Psoas muscle (tissue), 8 donors: ENCODE measurements at places on chromosomes 12 and 14.

GRCh38 chr14:66099931-66100330 is 386.2 kb upstream of the CCDC196 start:
- no peak for DNase-seq
- no peaks in the 10 kb centered on the region for H3K27me3 ChIP-seq
- H3K36me3 ChIP-seq = no peaks in the 10 kb centered on the region

DNA sequence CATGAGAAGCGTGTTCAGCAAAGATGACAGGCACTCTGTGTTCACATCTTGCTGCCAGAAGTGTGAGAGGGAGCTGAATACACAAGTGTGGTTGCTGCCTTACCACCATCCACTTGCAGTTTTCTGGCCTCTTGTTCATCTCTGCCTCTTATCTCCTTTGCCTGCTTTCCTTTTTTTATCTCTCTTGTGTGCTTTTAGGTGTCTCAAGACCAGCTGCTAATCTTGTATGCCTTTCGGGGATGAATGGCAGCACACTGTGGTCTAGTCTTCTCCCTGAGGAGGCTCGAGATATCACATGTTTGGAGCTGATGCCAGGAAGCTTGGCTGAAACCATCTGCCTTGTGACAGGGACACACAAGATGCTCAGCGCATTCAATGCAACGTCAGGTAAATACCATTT is 17.2 kb downstream of the FAM234B start:
- no peaks in the 10 kb centered on the region for H3K27me3 ChIP-seq
- no peak for DNase-seq
- no peaks in the 10 kb centered on the region for H3K4me1 ChIP-seq
- peaks cover 42% of the 10 kb centered on the region for H3K36me3 ChIP-seq
- H3K4me3 ChIP-seq = no peak overlapping the region

DNA sequence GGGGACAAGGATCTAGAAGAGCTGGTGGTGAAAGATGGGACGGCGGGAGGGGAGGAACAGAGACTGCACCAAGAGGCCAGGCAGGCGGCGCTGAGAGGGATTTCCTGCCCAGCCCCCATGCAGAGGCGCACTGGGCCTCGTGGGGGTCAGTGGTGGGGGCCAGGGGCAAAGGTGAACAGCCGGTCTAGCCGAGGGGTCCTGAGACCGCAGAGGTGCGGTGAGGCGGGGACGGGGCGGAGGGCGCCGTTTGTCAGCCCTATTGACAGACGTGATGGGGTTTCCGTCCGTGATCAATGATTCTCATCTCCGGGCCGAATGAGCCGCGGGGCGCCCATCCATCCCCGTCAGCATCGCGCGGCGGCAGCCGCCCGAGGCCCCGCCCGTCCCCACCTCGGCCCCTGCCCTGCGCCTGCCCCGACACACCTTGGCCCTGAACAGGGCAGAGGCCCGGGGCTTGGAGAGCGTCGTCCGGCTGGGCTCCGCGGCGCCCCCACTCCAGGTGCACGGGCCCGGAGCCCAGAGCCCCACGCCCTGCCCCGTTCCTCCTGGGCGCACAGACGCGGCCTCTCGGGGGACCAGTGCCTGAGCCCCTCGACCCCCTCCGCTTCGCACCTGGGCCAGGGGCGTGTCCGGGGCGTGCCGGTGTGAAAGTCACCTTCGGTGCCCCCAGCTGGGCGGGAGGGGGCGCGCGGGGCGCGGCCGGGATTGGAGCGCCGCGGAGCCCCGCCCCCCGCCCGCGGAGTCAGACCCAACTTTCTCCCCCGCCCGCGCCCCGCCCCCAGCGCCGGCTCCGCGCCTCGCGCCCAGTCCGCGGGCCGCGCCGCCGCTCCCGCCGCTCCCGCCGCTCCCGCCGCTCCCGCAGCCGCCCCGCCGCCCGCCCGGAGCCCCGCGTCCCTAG is at the start of gene NXPH4:
Gene NXPH4, plus strand, starts transcription at position 781 of the 898 bp plus-strand sequence. CDS start 176 bp downstream, outside the sequence.
- peaks cover 14% of the 10 kb centered on the region for H3K4me1 ChIP-seq
- DNase-seq = no peak
- H3K27ac ChIP-seq = no peak within 1 kb of the TSS
- no peaks in the 10 kb centered on the region for H3K36me3 ChIP-seq
- peak within 1 kb of the TSS; percentile 68 for H3K4me3 ChIP-seq

- H3K4me1 ChIP-seq = no peaks in the 10 kb centered on the region
- DNase-seq = no peak
- no peaks in the 10 kb centered on the region for H3K27me3 ChIP-seq
- H3K36me3 ChIP-seq = no peaks in the 10 kb centered on the region
- no peak overlapping the region for H3K27ac ChIP-seq
- H3K4me3 ChIP-seq = no peak overlapping the region
These were observed 71.7 kb downstream of the TPH2 start for GRCh38 chr12:72010356-72010755.

GRCh38 chr12:58154359-58154758 is 213.0 kb downstream of the ATP23 start:
- H3K4me1 ChIP-seq = no peaks in the 10 kb centered on the region
- no peak for DNase-seq
- no peaks in the 10 kb centered on the region for H3K36me3 ChIP-seq
- no peaks in the 10 kb centered on the region for H3K27me3 ChIP-seq

DNA sequence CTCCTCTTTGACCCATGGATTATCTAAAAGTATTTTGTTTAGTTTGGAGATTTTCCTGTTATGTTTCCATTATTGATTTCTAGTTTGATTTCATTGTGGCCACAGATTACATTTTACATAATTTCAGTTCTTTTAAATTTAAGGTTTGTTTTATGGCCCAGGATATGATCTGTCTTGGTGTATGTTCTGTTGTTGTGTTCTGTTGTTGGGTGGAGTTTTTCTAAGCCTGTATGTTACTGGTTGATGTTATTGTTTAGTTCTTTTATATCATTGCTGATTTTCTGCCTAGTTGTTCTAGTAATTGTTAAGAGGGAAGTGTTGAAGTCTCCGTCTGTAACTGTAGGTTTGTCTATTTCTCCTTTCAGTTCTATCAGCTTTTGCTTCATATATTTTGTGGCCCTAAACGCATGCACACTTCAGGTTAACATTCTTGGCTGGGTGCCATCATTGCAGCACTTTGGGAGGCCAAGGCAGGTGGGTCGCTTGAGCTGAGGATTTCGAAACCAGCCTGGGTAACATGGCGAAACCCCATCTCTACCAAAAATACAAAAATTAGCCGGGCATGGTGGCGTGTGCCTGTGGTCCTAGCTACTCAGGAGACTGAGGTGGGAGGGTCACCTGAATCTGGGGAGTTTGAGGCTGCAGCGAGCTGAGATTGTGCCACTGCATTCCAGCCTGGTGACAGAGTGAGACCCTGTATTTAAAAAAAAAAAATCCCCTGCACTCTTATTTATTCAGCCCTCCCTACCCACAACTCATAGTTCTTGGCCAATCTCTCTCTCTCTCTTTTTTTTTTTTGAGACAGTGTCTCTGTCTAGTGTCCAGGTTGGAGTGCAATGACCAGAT is 28.1 kb upstream of the CFL2 start:
- DNase-seq = no peak
- H3K36me3 ChIP-seq = no peaks in the 10 kb centered on the region
- H3K27me3 ChIP-seq = no peaks in the 10 kb centered on the region
- no peak overlapping the region for H3K4me3 ChIP-seq
- no peak overlapping the region for H3K27ac ChIP-seq

- no peak overlapping the region for H3K4me3 ChIP-seq
- DNase-seq = no peak
- peaks cover 69% of the 10 kb centered on the region for H3K4me1 ChIP-seq
- peak overlapping the region; percentile 37 for H3K27ac ChIP-seq
These were observed 15.5 kb downstream of the TRMT5 start for GRCh38 chr14:60965402-60965801.
